ENCODE measurements at places on chromosomes 7 and 10. TPM values are rescaled to one million over a fixed set of nuclear protein-coding genes. Genes with fewer than 3 reads are reported as not detected.

- no peak for DNase-seq
These were observed 10.7 kb upstream of the SPOCK2 start for GRCh38 chr10:72098836-72099599.

ADAM8 gene
- total RNA-seq, result 2.0 TPM

GRCh38 chr10:2914741-2915140, 152.6 kb upstream of the PFKP start:
- no peak for DNase-seq

DNA sequence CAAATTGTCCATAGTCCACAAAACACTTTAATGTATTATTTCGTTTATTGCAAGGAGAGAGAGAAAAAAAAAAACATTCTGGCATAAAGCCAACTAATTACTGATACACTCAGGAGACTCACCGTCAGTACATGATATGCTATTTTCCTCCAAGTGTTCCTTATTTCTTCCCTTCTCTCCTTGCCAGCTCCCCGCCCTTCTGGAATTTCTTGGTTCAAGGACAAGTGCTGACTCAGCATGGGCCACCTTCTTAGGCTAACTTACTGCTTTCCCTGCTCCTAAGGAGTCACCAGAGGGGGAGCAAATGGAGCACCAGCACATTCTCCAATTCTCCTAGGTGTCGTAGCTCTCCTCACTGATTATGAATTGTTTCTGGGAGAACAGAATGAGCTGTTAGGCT, 133.8 kb upstream of the HDAC9 start:
- no peak for DNase-seq

IQUB gene
- 0.54 TPM for total RNA-seq

Data from Right ventricle myocardium inferior (tissue), 1 donor.